Breast epithelium (tissue), 4 donors: ENCODE measurements at places on chromosomes 2 and 18.

DNA sequence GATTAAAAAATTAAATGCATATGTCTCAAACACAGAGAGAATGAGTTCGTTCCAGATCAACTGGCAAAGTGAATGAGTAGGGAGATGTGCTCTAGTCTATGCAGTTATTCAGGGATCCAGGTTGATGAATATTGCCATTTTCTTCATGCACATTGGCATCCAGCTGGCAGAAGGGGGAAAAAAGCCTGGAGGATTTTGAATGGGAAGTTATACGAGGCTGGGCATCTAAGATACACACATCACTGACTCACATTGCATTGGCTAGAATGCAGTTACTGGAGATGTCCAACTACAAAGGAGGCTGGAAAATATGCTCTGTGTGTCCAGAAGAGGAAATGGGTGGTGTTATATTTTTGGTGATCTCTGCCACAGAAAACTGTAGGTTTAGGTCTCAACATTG is 270.9 kb upstream of the FIGN start:
- H3K4me1 ChIP-seq = no peaks in the 10 kb centered on the region
- no peak overlapping the region for H3K27ac ChIP-seq
- no peak overlapping the region for H3K4me3 ChIP-seq
- H3K36me3 ChIP-seq = no peaks in the 10 kb centered on the region

GRCh38 chr18:74803117-74803516 is 205.4 kb downstream of the ZNF407 start:
- H3K27me3 ChIP-seq = no peaks in the 10 kb centered on the region
- H3K4me1 ChIP-seq = no peaks in the 10 kb centered on the region
- H3K4me3 ChIP-seq = no peak overlapping the region
- no peak overlapping the region for H3K27ac ChIP-seq
- no peak for DNase-seq

DNA sequence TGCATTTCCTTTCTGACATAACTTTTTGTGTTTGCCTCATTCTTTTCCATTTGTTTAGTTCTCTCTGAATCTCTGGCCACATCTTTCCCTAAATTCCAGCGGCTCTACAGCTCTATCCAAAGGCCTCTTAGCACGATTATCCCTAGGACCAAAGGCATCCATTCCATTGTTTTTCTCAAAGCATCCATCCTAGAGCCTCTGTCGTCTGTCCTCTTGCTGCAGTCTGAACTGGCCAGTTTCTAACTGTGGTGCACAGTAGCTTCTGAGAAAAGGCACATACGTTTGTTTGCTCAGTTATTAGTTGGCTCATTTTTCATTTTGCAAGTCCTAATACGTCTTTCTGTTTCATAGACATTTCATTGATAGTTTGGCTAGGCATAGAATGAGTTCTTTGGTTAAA is 45.7 kb upstream of the TCF7L1 start:
- H3K4me1 ChIP-seq = no peaks in the 10 kb centered on the region
- no peak overlapping the region for H3K27ac ChIP-seq
- no peak overlapping the region for H3K4me3 ChIP-seq
- no peaks in the 10 kb centered on the region for H3K36me3 ChIP-seq
- H3K27me3 ChIP-seq = no peaks in the 10 kb centered on the region
- no peak for DNase-seq

DNA sequence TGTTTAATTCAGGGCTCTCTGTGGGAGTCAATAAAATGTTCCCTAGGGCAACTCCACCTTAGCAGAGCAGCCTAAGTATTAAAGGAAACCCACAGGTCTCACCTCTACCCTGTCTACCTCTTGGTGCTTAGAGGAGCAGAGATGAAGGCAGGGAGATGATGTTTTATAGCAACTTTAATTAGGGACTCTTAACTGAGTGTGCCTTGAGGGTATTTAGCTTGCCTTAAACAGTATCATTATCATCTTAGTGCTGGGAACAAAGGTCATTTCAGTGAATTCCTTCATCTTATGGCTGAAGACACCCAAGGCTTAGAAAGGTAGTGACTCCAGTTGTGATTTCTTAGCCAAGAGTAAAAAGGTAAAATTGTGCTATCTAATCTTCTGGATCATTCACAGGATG is 26.7 kb downstream of the VIL1 start:
- no peak overlapping the region for H3K4me3 ChIP-seq
- H3K27ac ChIP-seq = no peak overlapping the region
- H3K27me3 ChIP-seq = no peaks in the 10 kb centered on the region
- no peaks in the 10 kb centered on the region for H3K36me3 ChIP-seq

DNA sequence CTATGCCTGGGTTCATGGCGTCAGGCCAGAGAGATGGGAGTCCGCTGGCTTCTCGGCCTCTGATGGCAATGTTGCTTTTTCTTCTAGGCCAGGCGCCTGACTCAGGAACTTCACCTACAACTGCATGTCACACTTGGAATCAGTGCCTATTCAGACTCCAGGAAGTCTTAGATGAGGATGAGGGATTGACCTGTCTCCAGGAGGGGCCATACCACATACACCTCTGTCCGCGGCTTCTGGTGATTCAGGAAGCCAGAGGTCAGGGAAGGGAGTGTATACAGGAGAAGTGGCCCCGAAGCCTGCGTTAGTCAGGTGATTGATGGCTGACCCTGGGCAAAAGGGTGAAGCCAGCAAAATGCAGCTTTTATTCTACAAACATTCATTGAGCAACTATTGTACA is 109.1 kb upstream of the RMDN2 start:
- H3K36me3 ChIP-seq = no peaks in the 10 kb centered on the region
- no peak for DNase-seq
- H3K4me1 ChIP-seq = no peaks in the 10 kb centered on the region
- no peaks in the 10 kb centered on the region for H3K27me3 ChIP-seq

GRCh38 chr2:198042189-198042588 is 237.8 kb downstream of the PLCL1 start:
- no peak overlapping the region for H3K4me3 ChIP-seq
- H3K36me3 ChIP-seq = no peaks in the 10 kb centered on the region
- DNase-seq = no peak
- no peaks in the 10 kb centered on the region for H3K4me1 ChIP-seq

DNA sequence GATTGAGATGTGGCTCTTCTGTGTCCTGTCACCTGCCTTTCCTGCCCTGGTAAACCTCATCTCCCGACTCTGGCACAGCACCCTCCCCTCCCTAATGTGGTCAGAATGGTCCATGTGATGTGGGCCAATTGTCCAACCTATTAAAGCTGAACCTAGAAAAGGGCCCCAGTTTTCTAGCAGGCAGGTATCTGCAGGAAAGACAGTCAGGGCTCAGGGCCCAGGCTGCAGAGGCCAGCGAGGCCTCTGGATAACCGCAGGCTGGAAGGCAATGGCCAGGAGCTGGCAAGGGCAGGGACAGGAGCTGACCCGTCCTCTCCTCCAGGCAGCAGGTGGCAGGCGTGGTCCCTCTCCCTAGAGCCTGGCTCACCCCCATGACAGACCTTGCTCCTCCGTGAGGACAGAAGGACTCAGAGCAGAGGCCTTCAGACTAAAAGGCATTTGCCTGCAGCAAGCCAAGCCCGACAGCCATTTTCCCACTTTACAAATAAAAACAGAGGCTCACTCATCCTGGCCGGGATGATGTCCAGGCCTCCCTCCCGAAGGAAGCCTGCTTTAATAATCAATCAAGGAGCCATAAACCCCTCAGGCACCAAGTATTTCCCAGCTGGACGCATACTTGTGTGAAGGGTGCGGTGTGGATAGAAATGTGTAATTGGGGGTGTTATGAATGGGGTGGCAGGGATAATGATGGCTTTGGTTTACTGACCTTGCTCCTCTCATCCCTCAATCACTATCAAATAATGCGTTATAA is 107.1 kb downstream of the TWIST2 start:
- no peak overlapping the region for H3K27ac ChIP-seq
- no peaks in the 10 kb centered on the region for H3K4me1 ChIP-seq
- no peaks in the 10 kb centered on the region for H3K36me3 ChIP-seq

GRCh38 chr2:120446236-120447126 is 100.5 kb downstream of the INHBB start:
- H3K27ac ChIP-seq = no peak overlapping the region
- peaks cover 9% of the 10 kb centered on the region for H3K4me1 ChIP-seq
- no peaks in the 10 kb centered on the region for H3K27me3 ChIP-seq
- no peaks in the 10 kb centered on the region for H3K36me3 ChIP-seq
- no peak overlapping the region for H3K4me3 ChIP-seq
- no peak for DNase-seq

GRCh38 chr2:210593166-210593565 is 36.8 kb downstream of the CPS1 start:
- H3K27ac ChIP-seq = no peak overlapping the region
- no peak overlapping the region for H3K4me3 ChIP-seq
- no peaks in the 10 kb centered on the region for H3K36me3 ChIP-seq
- H3K27me3 ChIP-seq = no peaks in the 10 kb centered on the region
- DNase-seq = no peak

- H3K27ac ChIP-seq = no peak overlapping the region
- DNase-seq = no peak
- H3K36me3 ChIP-seq = no peaks in the 10 kb centered on the region
- no peaks in the 10 kb centered on the region for H3K4me1 ChIP-seq
- no peak overlapping the region for H3K4me3 ChIP-seq
These were observed 536.9 kb downstream of the TMX3 start for GRCh38 chr18:68177807-68178702.

DNA sequence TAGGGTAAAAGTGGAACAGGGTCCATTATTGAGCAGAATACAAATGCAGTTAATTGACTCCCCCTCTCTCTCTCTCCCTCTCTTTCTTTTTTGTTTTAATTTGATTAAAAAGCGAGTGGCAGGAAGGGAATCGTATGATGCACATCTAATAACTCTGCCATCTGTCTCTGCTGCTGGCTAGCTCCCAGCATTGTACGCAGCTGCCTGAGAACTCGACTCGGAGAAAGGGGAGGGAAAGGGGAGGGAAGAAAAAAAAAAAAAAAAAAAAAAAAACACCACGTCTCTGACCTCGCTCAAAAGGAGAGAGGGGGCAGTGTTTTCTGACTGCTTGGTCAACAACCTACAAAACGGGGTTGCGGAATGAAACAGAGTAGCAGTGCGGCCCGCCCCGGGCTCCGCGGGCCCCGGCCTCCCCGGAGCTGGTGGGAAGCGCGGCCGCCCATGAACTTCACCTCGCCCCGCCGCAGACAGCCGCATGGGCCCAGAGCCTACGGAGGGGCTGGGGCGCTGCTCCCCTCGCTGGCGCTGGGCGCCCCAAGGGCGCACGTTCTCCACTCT is 265.7 kb downstream of the TCF4 start:
- H3K4me1 ChIP-seq = no peaks in the 10 kb centered on the region
- peak; percentile 62 for DNase-seq
- no peaks in the 10 kb centered on the region for H3K27me3 ChIP-seq
- peak overlapping the region; percentile 60 for H3K4me3 ChIP-seq
- H3K27ac ChIP-seq = peak overlapping the region; percentile 92
- peaks cover 4% of the 10 kb centered on the region for H3K36me3 ChIP-seq

DNA sequence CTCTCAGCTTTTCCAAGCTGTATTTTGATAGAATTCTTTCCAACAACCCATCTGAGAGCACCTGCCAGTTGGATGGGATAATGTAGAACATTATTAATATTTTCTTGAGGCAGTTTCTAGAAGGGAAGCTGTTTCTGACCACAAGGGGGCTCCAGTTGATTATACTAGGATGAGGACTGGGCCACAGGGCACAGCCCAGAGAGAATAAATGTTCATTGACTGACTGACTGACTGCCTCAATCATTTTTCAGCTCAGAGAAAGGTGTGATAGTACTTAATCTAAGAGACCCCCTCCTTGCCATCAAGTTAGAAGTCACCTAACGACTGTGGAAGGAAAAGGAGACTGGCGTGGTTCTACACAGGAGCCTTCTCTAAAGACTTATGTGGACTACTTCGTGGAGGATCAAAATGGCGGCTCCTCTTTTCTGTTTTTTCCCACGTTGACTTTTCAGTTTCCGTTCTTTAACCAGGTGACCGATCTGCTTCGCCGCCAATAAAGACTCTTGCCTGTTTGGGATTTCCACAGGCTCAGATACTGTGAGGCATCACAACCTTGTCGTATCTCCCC is 31.9 kb upstream of the CREG2 start:
- peak; percentile 31 for DNase-seq
- no peak overlapping the region for H3K4me3 ChIP-seq
- no peaks in the 10 kb centered on the region for H3K36me3 ChIP-seq

- no peaks in the 10 kb centered on the region for H3K4me1 ChIP-seq
- DNase-seq = no peak
- H3K27me3 ChIP-seq = peaks cover 7% of the 10 kb centered on the region
- H3K27ac ChIP-seq = no peak overlapping the region
These were observed 62.3 kb upstream of the BOD1L2 start for GRCh38 chr18:57084331-57085271.

- peak overlapping the region; percentile 33 for H3K27ac ChIP-seq
- DNase-seq = no peak
- no peaks in the 10 kb centered on the region for H3K36me3 ChIP-seq
- H3K4me1 ChIP-seq = no peaks in the 10 kb centered on the region
These were observed 87.2 kb downstream of the BCL11A start for GRCh38 chr2:60466161-60466702.

DNA sequence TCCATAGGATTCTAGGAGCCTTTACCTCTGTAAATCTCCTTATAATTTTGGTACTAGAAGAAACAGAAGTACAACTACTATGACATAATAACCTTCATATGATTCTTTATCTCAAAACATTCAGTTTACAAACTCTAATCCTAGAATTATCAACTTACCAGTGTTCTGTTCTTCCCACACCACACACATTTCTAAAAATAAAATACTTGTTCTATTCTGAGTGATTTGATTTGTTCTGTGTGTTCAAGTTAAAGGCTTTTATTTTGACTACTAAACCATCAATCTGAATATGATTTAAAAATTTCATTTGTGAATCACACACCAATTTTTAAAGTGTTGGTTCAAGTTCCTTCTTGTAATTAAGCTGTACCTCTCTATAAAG is 16.0 kb downstream of the CYTIP start:
- H3K27me3 ChIP-seq = no peaks in the 10 kb centered on the region
- no peak overlapping the region for H3K4me3 ChIP-seq
- no peak for DNase-seq
- no peak overlapping the region for H3K27ac ChIP-seq

- peak overlapping the region; percentile 43 for H3K27ac ChIP-seq
- no peaks in the 10 kb centered on the region for H3K36me3 ChIP-seq
- no peaks in the 10 kb centered on the region for H3K4me1 ChIP-seq
- DNase-seq = no peak
- no peaks in the 10 kb centered on the region for H3K27me3 ChIP-seq
These were observed 15.2 kb downstream of the GKN2 start for GRCh38 chr2:68937346-68938055.

- H3K27me3 ChIP-seq = no peaks in the 10 kb centered on the region
- no peaks in the 10 kb centered on the region for H3K36me3 ChIP-seq
- no peaks in the 10 kb centered on the region for H3K4me1 ChIP-seq
- H3K4me3 ChIP-seq = no peak overlapping the region
These were observed 7.5 kb downstream of the CCBE1 start for GRCh38 chr18:59689756-59690155.
